CD4-positive, alpha-beta T cell treated with Interleukin-1 beta for 1 hour (primary cell): ENCODE measurements at places on chromosomes 6 and 20.

GRCh38 chr20:20034486-20034885 is 17.3 kb downstream of the NAA20 start:
- DNase-seq, result no peak

- no peak for DNase-seq
Observed at GRCh38 chr6:15346315-15346714, 100.4 kb downstream of the JARID2 start.

DNA sequence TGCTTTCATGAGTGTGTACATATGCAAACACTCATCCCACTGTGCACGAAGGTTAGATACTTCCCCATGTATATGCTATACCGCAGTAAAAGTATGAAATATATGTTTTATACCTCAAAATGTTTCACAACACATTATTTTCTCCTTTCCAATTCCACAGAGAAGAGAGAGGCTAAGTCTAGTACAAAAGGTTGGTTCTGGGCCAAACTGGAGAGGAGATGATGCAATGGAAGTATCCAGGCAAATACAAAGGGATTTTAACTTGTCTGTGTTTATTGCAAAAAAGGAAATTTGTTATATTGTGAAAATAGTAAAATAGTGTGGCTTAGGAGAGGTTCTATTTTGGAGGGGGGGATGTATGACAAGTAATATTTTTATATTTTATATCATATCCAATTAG is 112.6 kb downstream of the PLCB1 start:
- DNase-seq, result no peak

- DNase-seq, result no peak
Observed at GRCh38 chr6:168574699-168575195, 133.8 kb downstream of the SMOC2 start.
